HFFc6 (cell line): ENCODE measurements at places on chromosomes 2 and 18.
A peak's percentile ranks its signal among the peaks of the same experiment; 100 is the strongest.

DNA sequence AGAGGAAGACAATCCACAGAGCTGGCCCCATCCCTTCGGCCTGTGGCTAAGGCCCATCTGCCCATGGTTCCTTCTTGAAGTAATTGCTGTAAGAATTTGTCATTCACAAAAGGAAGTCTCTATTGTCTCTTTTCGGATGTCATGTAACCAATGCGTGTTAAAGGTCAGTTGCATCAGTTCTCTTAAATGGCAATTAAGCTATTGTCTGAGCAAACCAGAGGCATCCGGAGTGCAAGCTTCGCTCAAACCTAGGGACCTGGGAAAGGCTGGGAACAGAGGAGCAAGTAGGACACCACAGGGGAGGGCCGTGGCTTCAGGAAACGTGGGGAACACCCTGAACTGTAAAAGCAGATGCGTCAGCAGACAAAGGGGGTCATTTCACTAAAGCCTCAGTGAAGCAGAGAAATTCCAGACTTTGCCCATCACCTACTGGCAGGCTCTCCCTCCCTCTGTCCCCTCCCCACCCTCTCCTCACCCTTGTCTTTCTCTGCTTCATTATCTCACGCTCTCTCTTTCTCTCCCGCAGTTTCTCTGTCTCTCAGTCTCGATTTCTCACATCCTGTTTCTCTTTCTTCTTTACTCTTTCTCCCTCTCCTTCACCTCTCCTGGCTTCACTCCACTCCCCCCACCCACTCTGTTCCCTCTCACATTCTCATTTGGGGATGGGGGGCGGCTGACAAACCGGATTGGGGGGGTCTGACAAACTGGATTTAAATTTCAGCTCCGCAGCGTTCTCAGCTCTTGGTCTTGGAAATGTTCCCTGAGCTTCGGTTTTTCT lies 204.6 kb upstream of the TNP1 start:
- H3K27ac ChIP-seq, result no peak overlapping the region
- DNase-seq, result no peak
- H3K4me1 ChIP-seq, result peaks cover 17% of the 10 kb centered on the region
- peaks cover 3% of the 10 kb centered on the region; the same call in 1 of the 2 replicates for H3K27me3 ChIP-seq
- no peak overlapping the region for H3K4me3 ChIP-seq
- H3K36me3 ChIP-seq, result 0 out of 2 replicates have a peak, but pooled peaks cover 4% of the 10 kb centered on the region

- peak overlapping the region; percentile 47 for H3K4me3 ChIP-seq
- H3K27me3 ChIP-seq, result no peaks in the 10 kb centered on the region
- H3K27ac ChIP-seq, result peak overlapping the region; percentile 74
- peak; percentile 81 for DNase-seq
- H3K36me3 ChIP-seq, result peaks cover 4% of the 10 kb centered on the region; the same call in 1 of the 2 replicates
Measured at GRCh38 chr2:195543902-195544894, 112.8 kb upstream of the SLC39A10 start.

DNA sequence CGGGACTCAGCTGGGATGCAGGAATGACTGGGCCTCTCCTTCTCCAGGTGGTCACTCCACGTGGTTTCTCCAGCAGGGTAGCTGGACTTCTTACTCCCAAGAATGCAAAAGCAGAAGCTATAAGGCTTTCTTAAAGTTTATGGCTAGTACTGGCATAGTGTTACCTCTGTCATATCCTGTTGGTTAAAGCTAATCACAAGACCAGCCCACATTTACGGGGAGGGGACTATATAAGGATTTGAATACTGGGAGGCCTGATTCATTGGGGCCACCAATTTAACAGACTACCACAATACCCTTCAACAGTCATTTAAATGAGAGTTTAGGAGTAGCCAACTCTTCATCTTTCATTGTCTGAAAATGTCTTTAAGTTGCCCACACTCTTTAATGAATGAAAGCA lies 94.4 kb upstream of the TSPYL6 start:
- H3K4me3 ChIP-seq, result no peak overlapping the region
- no peak overlapping the region for H3K27ac ChIP-seq
- no peaks in the 10 kb centered on the region for H3K36me3 ChIP-seq

- DNase-seq, result no peak
- H3K4me1 ChIP-seq, result no peaks in the 10 kb centered on the region
- no peaks in the 10 kb centered on the region for H3K36me3 ChIP-seq
- peaks cover 2% of the 10 kb centered on the region; the same call in 1 of the 2 replicates for H3K27me3 ChIP-seq
Measured at GRCh38 chr2:3299130-3299529, 78.5 kb downstream of the EIPR1 start.

- no peak within 1 kb of the TSS for H3K27ac ChIP-seq
- peaks cover 62% of the 10 kb centered on the region for H3K4me1 ChIP-seq
- peak within 1 kb of the TSS; percentile 88 for H3K4me3 ChIP-seq
Measured at GRCh38 chr2:216695401-216695821, at the start of gene IGFBP5. IGFBP5 (minus strand) TSS chr2:216695549; CDS start chr2:216694775, 774 bp downstream.

- H3K27me3 ChIP-seq, result peaks cover 3% of the 10 kb centered on the region; the same call in 1 of the 2 replicates
- no peak for DNase-seq
- peaks cover 21% of the 10 kb centered on the region for H3K4me1 ChIP-seq
- no peak overlapping the region for H3K4me3 ChIP-seq
- H3K27ac ChIP-seq, result no peak overlapping the region
Measured at GRCh38 chr2:67985586-67985985, 77.2 kb downstream of the C1D start.

DNA sequence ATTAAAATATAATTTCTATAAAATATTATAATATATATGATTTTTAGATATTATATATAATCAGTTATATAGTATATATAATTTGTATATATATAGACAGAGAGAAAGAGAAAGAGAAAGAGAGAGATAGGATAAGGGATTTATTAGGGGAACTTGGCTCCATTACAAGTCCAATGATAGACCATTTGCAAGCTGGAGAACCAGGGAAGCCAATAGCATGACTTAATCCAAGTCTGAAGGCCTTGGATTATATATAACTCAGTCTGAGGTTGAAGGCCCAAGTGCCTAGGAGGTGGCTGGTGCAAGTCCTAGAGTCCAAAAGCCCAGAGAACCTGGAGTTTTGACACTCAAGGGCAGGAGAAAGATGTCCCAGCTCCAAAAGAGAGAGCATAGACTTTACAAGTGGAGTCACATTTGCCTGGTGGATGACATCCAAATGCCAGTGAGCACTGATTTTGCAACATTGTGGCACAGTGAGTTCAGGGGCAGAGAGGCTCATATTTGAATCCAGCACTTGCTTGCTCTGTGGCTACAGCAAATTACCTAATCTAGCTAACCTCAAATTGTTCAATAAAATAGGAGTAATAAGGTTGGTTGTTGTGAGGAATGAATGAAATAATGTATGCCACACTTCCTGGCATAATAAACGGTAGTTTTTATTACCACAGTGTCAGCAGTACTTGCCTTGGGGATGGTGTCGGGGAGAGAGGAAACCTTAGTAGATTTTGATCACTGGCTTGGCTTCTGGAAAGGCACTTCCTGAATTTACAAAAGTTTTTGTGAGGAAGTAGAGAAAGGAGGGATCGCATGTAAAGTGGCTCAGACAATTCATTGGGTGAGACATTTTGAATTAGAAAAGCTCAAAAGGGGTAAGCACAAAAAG lies 69.6 kb upstream of the CD28 start:
- no peak overlapping the region for H3K27ac ChIP-seq
- peaks cover 7% of the 10 kb centered on the region; the same call in 1 of the 2 replicates for H3K36me3 ChIP-seq
- H3K27me3 ChIP-seq, result peaks cover 1% of the 10 kb centered on the region; the same call in 1 of the 2 replicates
- H3K4me3 ChIP-seq, result no peak overlapping the region
- no peak for DNase-seq
- H3K4me1 ChIP-seq, result peaks cover 14% of the 10 kb centered on the region

DNA sequence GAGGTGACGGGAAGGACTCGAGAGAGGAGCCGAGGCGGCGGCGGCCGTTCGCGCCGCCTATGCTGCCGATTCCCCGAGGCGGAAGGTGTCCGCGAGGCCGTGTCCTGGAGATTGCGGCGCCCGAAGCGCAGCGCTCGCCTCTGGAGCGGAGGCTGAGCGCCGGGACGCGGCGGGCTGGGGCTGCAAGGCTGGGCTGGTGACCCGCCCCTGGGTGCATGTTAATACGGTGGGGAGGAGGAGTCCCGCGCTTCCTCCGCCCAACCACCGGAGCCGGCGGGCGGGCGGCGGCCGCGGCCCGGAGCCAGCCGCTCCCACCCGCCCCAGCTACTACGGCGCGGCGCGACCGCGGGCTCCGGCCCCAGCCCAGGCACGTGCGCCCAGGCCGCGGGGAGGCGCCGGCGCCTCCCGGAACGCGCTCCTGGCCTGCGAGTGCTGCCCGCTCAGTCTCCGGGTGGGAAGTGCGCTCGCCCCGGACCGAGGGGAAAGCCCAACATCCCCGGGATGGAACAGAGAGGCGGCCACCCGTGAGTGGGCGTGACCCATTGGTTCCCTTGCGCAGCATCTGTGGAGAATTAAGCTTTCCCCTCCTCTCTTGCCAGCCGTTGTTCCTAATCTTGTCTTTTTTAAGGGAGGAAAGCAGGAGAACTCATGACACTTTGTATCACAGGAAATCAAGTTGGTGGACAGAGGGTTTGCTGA lies at the start of gene DLGAP1:
DLGAP1 (minus strand) TSS at position 195 of the 699 bp plus-strand sequence.
- no peaks in the 10 kb centered on the region for H3K27me3 ChIP-seq
- H3K36me3 ChIP-seq, result peaks cover 4% of the 10 kb centered on the region; the same call in 1 of the 2 replicates
- H3K4me1 ChIP-seq, result no peaks in the 10 kb centered on the region
- no peak within 1 kb of the TSS for H3K27ac ChIP-seq
- no peak for DNase-seq
- H3K4me3 ChIP-seq, result no peak within 1 kb of the TSS

- peaks cover 10% of the 10 kb centered on the region for H3K4me1 ChIP-seq
- H3K4me3 ChIP-seq, result no peak overlapping the region
- no peak overlapping the region for H3K27ac ChIP-seq
- H3K36me3 ChIP-seq, result no peaks in the 10 kb centered on the region
Measured at GRCh38 chr2:38534746-38535403, 67.9 kb downstream of the HNRNPLL start.

DNA sequence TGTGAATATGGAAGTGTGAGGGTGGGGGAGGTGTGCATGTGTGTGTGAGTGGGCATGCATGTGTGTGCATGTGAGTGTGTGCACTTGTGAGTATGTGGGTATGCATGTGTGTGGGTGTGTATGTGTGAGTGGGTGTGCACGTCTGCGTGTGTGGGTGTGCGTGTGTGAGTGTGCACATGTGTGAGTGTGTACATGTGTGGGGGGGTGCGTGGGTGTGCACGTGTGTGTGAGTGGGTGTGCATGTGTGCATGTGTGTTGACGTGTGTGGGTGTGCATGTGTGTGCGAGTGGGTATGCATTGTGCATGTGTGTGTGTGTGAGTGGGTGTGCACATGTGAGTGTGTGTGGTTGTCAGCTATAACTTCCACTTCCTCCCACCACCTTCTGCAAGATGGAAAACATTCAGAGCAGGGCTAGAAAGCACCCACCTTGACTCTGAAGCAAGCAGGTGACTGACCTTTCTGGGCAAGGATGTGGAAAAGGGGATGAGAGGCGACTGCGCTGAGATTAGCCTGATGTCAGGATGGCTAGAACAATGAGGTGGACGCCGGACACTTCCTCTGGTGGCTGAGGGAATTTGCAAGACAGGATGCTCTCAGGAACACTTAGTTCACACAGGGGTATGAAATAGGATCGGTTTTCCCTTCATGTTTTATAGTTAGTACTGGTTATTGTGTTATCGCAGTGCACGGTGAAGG lies 103.6 kb downstream of the ACKR3 start:
- H3K27ac ChIP-seq, result no peak overlapping the region
- H3K4me1 ChIP-seq, result peaks cover 9% of the 10 kb centered on the region; the same call in 1 of the 2 replicates
- peaks cover 24% of the 10 kb centered on the region for H3K27me3 ChIP-seq
- peaks cover 5% of the 10 kb centered on the region for H3K36me3 ChIP-seq
- H3K4me3 ChIP-seq, result no peak overlapping the region

DNA sequence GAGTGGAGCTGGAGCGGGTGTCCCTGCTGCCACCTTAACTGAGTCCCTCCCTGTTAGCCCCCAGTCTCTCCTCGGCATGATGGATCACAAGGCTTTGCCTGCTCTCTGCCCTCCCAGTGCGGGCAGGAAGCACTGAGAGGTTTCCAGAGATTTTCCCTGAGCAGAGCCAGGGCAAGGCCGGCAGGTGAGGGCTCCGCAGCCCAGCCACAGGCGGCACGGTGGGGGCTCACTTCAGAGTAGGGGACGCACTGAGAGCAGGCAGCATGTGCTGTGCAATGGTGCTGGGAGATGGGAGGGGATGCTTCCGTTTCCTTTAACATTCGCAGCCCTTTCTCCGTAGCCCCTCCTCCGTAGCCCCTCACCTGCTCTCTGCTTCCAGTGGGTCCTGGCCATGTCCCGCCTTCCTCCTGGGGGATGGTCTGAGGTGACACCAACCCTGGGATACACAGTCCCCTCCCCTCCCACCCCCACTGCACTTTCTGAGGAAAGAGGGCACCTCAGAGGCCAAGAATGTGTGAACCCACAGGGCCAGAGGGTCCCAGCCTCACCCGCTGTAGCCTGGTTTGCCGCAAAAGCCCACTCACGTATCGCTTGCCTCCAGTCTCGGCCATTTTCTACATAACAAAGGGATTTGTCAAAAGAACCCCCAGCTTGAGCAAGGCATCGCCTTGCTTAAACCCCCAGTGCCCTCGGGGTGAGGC lies 10.7 kb downstream of the KCNF1 start:
- H3K27ac ChIP-seq, result no peak overlapping the region
- H3K4me1 ChIP-seq, result peaks cover 13% of the 10 kb centered on the region
- no peaks in the 10 kb centered on the region for H3K36me3 ChIP-seq
- no peak for DNase-seq

- peaks cover 10% of the 10 kb centered on the region for H3K27me3 ChIP-seq
- no peak for DNase-seq
- no peak overlapping the region for H3K27ac ChIP-seq
Measured at GRCh38 chr2:79899196-79899595, 386.3 kb downstream of the CTNNA2 start.

GRCh38 chr2:8144131-8144631 lies 537.7 kb upstream of the ID2 start:
- H3K27me3 ChIP-seq, result no peaks in the 10 kb centered on the region; the same call in 1 of the 2 replicates
- no peak for DNase-seq
- H3K4me1 ChIP-seq, result peaks cover 56% of the 10 kb centered on the region
- H3K27ac ChIP-seq, result no peak overlapping the region
- H3K4me3 ChIP-seq, result no peak overlapping the region

DNA sequence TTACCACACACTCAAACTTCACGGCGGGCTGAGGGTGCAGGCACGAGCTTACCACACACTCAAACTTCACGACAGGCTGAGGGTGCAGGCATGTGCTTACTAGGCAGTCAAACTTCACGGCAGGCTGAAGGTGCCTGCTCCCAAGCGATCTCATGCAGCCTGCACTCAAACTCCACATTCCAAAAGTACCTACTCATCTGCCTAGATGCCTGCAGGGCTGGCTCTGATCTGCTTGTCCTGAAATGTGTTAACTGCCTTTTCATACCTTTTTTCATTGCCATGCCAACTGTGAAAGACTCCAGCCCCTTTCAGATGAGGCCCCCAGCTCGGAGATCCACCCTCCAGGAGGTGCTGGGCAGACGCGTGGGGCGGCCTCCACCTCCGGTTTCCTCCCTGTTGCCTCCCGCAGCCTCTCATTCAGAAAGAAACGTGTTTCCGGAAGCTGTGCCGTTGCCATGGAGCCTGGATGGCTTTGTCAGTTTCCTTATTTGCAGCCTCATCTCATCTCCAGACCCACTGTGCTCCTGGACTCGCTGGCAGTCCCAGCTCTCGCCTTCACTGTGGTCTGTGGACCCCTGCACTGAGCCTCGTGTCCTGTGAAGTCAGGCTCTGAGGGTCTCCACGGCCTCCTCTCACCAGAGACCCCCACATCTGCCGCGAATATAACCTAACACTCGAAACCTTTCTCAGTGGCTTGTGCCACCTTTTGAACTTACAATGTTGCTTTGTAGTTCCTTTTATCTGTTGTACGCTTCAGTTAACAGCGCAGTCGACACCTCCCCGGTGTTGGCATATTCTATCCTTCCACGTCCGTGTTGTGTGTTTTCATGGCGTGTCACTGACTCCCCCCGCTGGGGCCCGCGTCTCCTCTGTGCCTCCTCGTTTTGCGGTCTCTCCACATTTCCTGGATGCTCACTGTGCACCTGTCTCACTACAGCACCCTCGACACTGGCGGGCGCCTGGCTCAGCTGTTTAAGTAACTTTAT lies 106.1 kb upstream of the ALKAL2 start:
- H3K4me1 ChIP-seq, result no peaks in the 10 kb centered on the region
- H3K36me3 ChIP-seq, result no peaks in the 10 kb centered on the region; the same call in 1 of the 2 replicates
- peak; percentile 3 for DNase-seq
- H3K27ac ChIP-seq, result no peak overlapping the region
